ENCODE measurements at places on chromosomes 12 and 14.

- no peak for DNase-seq
These were observed 1.2 kb downstream of the SCNN1A start for GRCh38 chr12:6374028-6374785.

DNA sequence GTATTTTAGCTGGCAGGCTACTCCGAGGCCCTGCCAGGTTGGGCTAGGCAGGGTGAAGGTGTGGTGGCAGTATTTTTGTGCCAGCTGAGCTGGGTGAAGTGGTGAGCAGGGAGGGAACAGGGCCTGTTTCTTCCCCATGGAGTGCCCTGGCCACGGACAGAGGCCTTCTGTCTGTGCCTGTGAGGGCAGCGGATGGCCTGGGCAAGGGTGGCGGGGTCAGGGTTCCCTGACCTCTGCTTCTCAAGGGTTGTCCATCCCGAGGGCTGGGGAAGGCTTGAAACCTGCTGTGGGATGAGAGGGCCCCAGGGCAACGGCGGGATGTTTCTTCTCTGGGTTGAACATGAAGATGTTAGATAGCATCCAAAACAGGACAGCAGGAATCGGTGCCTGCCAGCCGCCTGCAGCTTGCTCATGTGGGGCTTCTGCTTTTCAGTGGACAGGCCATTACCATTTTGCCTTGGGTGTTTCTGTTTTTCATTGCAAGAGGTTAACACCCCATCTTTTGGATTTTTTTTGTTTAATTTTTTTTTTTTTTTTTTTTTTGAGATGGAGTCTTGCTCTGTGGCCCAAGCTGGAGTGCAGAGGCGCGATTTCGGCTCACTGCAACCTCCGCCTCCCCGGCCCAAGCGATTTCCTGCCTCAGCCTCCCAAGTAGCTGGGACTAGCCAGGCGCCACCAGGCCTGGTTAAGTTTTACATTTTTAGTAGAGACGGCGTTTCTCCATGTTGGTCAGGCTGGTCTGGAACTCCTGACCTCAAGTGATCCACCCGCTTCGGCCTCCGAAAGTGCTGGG lies 3.3 kb downstream of the MTA1 start:
- no peak for DNase-seq

DNA sequence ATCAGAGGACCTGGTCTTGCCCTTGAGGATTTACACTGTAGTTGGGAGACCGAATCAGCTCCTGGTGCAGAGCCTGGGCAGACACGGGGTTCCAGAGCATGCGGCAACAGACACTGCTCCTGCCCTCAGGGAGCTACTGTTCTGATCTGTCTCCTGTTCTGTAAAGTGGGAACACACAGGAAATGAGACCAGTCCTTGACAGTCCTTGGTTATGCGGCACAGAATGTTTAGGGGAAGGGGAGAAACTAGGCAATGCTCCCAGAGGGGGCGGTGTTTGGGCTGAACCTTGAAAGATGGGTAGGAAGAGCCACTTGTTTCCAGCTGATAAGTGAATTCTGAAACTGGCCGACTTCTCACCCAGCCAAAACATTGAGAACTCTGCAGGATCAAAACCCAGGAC lies 132.4 kb downstream of the ZFP36L1 start:
- DNase-seq: no peak

DNA sequence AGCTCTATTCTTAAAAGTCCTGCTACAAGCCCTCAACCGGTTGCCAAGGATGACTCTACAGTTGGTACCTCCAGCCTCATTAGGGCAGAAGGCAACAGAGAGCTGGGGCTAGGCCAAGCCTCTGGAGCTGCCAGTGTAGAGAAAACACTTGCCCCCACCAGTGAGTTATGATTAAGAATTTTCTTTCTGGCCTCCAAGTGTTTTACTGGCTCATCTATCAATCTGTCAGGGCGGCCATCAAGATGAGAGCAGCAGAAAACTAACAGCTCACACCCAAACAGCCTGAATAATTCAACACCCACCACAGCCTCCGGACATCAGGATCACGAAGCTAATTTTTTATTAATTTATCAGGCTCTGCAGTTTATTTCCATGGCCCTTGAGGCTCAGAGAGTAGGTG lies 40.7 kb upstream of the CMKLR1 start:
- no peak for DNase-seq

DNA sequence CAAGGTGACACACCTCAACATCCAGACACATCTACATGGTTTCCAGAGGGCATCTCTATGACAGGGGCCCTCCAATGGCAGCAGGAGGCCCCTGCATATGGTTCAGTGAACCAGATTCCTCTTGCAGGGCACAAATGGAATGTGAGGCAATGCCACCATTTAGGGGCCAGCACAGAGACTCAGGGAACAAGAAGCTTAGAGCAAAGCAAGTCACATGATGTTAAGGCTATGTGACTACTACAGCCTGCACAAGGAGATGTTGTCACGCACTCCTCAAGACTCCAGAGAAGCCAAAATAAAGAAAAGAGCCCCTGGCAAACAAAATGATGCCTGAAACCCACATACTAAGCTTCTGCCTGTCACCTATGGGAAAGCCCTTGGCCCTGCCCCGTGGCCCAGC lies 95.2 kb downstream of the RBM19 start:
- DNase-seq: no peak

DNA sequence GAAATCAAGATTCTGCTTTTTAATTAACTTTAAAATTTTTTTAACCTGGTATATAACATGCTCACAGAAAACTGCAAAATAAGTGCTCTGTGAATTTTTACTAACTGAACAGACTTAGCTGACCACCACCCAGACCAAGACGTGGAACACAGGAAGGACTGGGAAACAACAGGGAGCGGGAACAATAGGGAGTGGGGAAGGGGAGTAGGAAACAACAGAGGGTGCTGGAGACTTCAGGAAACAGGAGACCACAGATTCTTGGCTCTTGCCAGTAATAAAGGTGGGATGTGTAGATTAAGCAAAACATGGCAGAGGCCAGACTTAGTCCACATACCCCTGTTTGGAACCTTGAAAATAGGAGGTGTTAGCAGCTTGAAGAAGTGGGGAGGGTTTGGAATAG lies 51.4 kb upstream of the TMCC3 start:
- DNase-seq: no peak

- no peak for DNase-seq
These were observed 247.0 kb downstream of the EMP1 start for GRCh38 chr12:13443498-13443897.

DNA sequence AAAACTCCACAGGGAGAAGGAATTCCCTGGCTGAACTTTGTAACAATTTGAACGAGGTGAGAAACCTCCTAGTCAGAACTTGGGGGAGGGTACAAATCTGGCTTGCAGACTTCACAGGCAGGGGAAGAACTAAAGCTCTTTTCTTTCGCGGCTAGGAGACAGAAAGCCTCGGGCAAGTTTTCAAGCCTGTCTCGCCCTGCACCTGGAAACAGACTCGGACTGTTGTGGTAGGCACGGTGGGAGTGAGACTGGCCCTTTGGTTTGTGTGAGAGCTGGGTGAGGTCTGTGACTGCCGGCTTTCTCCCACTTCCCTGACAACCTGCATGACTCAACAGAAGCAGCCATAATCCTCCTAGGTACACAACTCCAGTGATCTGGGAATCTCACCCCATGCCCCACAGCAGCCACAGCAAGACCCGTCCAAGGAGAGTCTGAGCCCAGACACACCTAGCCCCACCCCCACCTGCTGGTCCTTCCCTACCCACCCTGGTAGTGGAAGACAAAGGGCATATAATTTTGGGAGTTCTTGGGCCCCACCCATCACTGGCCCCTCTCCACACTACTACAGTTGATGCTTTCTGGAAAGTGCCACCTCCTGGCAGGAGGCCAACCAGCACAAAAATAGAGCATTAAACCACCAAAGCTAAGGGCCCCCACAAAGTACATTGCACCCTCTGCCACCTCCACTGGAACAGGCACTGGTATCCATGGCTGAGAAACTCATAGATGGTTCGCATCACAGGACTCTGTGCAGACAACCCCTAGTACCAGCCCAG lies 102.7 kb upstream of the ST8SIA1 start:
- DNase-seq: no peak

- DNase-seq: no peak
These were observed 61.7 kb upstream of the C14orf180 start for GRCh38 chr14:104517867-104518266.

- DNase-seq: no peak
These were observed 42.8 kb downstream of the BCAT1 start for GRCh38 chr12:24906141-24906540.
